WTC11 (cell line): ENCODE measurements at places on chromosomes 12 and 14. TPM values are rescaled to one million over a fixed set of nuclear protein-coding genes. Genes with fewer than 3 reads are reported as not detected.

The TSPAN11 gene
- total RNA-seq = 4.6 to 6.1 TPM (median 5.3 TPM) in 3 replicates

The SDR9C7 gene
- total RNA-seq = not detected in 3 replicates

The C12orf50 gene
- 0.07 TPM in 1 of 3 replicates, not detected in the others for total RNA-seq

The ADAM21 gene
- not detected in 3 replicates for total RNA-seq

The RFX4 gene
- 0.14 to 0.26 TPM in 2 of 3 replicates, not detected in the other for total RNA-seq

The ADCK1 gene
- total RNA-seq = 11.4 to 12.8 TPM (median 12.0 TPM) in 3 replicates

The ACADS gene
- total RNA-seq = 11.0 to 12.6 TPM (median 11.6 TPM) in 3 replicates

The KRT5 gene
- not detected in 3 replicates for total RNA-seq

The KRT76 gene
- not detected in 3 replicates for total RNA-seq

The SLC10A1 gene
- total RNA-seq = 0.09 TPM in 1 of 3 replicates, not detected in the others

The TPH2 gene
- 0.55 to 0.83 TPM (median 0.64 TPM) in 3 replicates for total RNA-seq

The STAB2 gene
- 0.11 to 0.48 TPM (median 0.16 TPM) in 3 replicates for total RNA-seq

The KCNC2 gene
- total RNA-seq = not detected in 3 replicates

The NEUROD4 gene
- not detected in 3 replicates for total RNA-seq

The GALNT16 gene
- 3.0 to 4.5 TPM (median 3.8 TPM) in 3 replicates for total RNA-seq

The B4GALNT1 gene
- 0.46 to 1.2 TPM (median 1.2 TPM) in 3 replicates for total RNA-seq

The HCAR3 gene
- total RNA-seq = not detected in 3 replicates

The SSPN gene
- 1.8 to 2.5 TPM (median 1.9 TPM) in 3 replicates for total RNA-seq

The HVCN1 gene
- total RNA-seq = 5.7 to 8.4 TPM (median 7.9 TPM) in 3 replicates

The ERBB3 gene
- total RNA-seq = 49.2 to 64.3 TPM (median 52.4 TPM) in 3 replicates

The FAM181A gene
- not detected in 3 replicates for total RNA-seq

The IRF2BPL gene
- total RNA-seq = 106 to 126 TPM (median 110 TPM) in 3 replicates

The SLC5A8 gene
- 0.05 to 0.07 TPM in 2 of 3 replicates, not detected in the other for total RNA-seq
